Uterus (tissue), 4 donors: ENCODE measurements at places on chromosomes 6 and 20. TPM values are rescaled to one million over a fixed set of nuclear protein-coding genes. Genes with fewer than 3 reads are reported as not detected.
A peak's percentile ranks its signal among the peaks of the same experiment; 100 is the strongest.

DNA sequence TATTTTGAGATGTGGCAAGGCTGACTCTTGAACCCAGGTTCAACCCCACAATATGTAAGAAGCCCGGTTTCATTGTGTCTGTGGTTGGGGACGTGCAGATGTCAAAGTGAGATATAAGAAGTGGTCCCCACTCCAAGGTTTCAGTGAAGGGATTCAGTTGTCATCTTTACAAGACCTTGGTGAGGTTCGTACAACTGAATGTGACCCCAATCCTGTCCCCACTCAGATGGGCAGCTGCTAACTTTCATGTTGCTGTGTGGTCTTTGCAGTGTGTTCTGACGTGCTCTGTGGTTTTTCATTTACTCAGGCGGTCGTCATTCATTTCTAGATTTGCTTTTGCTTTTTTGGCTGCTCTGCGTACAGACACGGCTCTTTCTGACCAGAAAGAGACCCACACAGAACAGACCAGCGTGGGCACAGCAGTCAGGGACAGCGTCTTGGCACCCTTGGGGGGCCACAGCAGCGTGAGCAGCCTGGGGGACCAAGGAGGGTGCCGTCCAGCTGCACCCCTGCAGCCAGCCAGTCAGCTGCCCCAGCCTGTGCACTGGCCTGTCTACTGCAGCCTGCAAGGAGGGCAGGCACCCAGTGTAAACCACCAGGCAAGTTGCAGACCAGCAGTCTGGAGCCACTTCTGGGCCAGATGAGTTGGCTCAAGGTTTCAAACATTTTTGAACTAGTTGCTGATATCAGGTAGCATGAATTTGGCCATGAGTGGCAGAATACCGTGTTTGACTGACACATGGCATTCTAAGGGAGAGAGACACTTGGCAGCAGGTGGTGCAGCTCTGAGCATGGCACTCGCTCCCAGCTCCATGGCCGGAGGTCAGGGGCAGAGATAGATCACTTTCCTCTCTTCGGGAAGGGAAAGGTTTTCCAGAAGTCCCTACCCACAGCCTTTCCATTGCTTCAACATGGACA lies 49.4 kb upstream of the IRF4 start:
- H3K36me3 ChIP-seq: no peaks in the 10 kb centered on the region
- no peak for DNase-seq
- no peaks in the 10 kb centered on the region for H3K4me1 ChIP-seq
- H3K4me3 ChIP-seq: no peak overlapping the region
- H3K27me3 ChIP-seq: no peaks in the 10 kb centered on the region

VIP gene
- total RNA-seq: 1.3 TPM

MOG gene
- not detected for total RNA-seq

SIRPB2 gene
- under 0.01 TPM for total RNA-seq

GRCh38 chr6:108968325-108969316 lies 120.4 kb downstream of the ARMC2 start:
- H3K4me3 ChIP-seq: no peak overlapping the region
- H3K36me3 ChIP-seq: no peaks in the 10 kb centered on the region
- H3K27me3 ChIP-seq: no peaks in the 10 kb centered on the region
- DNase-seq: no peak
- no peak overlapping the region for H3K27ac ChIP-seq

BPI gene
- total RNA-seq: not detected

GRCh38 chr6:112259337-112259675 lies 4.9 kb upstream of the LAMA4 start:
- H3K4me1 ChIP-seq: no peaks in the 10 kb centered on the region
- no peaks in the 10 kb centered on the region for H3K36me3 ChIP-seq
- no peak for DNase-seq
- H3K27ac ChIP-seq: peak overlapping the region; percentile 44

GRCh38 chr6:12393100-12393499 lies 102.9 kb downstream of the EDN1 start:
- H3K4me1 ChIP-seq: no peaks in the 10 kb centered on the region

DNA sequence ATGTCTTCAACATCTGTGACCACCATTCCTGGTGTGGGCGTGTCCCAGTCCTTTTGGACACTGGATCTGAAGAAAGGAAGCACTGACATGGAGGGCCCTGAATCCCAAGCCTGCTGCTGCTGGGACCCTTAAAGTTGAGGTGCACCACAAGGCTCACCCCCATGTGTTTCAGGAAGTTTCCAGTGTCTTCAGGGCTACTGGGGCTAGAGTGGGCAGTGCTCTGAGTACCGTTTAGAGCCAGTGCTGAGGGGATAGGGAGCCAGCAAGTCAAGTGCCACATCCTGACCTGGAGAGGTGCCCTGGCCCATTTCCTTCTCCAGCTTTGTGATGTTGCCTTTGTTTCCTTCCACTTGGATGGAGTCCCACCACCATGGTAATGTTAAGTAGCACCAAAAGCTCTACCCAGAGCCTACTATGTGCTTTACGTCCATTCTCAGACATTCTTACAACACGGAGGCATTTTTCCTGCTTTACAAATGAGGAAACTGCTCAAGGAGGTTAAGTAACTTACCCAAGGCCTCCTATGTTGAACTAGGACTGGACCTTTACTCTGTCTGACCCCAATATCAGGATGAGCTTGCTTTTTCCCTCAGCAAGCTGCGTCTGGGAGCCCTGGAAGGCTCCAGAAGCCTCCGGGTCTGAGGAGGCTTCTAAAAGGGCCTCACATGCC lies 552 bp upstream of the DEF6 start:
- no peak for DNase-seq
- H3K4me1 ChIP-seq: no peaks in the 10 kb centered on the region
- H3K27me3 ChIP-seq: no peaks in the 10 kb centered on the region
- H3K27ac ChIP-seq: peak overlapping the region; percentile 28
- no peaks in the 10 kb centered on the region for H3K36me3 ChIP-seq

- H3K4me1 ChIP-seq: peaks cover 3% of the 10 kb centered on the region
- no peaks in the 10 kb centered on the region for H3K36me3 ChIP-seq
- no peaks in the 10 kb centered on the region for H3K27me3 ChIP-seq
- H3K4me3 ChIP-seq: no peak overlapping the region
- no peak for DNase-seq
Observed at GRCh38 chr20:50136822-50137599, 16.5 kb downstream of the PEDS1 start.

GRCh38 chr20:21808863-21809664 lies 103.6 kb downstream of the PAX1 start:
- H3K4me1 ChIP-seq: no peaks in the 10 kb centered on the region
- no peak for DNase-seq
- H3K4me3 ChIP-seq: no peak overlapping the region
- no peaks in the 10 kb centered on the region for H3K27me3 ChIP-seq
- no peaks in the 10 kb centered on the region for H3K36me3 ChIP-seq
- no peak overlapping the region for H3K27ac ChIP-seq

- no peaks in the 10 kb centered on the region for H3K27me3 ChIP-seq
- H3K4me3 ChIP-seq: no peak overlapping the region
- H3K27ac ChIP-seq: no peak overlapping the region
- H3K36me3 ChIP-seq: no peaks in the 10 kb centered on the region
- H3K4me1 ChIP-seq: peaks cover 11% of the 10 kb centered on the region
Observed at GRCh38 chr6:110319843-110320242, 38.3 kb downstream of the METTL24 start.

DNA sequence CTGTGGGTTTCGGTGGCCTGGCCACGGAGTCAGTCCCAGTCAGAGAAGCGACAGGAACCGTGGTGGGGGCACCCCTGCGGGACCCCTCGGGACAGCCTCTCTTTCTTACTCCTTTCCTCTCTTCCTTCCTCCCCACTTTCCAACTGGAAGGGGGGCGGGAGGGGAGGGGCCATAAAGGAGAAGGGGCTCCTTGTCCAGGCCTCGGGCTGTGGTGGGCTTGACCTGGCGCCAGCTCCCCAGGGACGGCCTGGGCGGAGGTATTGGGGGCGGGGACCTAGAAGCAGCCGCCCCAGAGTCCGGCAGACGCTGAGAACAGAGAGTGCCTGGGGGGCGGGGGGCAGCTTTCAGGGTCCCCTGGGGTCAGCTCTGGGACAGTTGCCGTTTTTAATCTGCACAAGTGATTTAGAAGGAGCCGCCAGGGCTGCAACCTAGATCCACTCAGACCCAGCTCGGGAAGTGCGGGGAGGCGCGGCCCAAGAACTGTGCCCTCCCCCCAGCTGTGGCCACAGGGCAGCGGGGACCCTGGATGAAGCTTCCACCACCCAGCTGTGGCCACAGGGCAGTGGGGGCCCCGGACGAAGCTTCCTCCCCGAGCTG lies 6.4 kb upstream of the ABHD16B start:
- H3K27me3 ChIP-seq: no peaks in the 10 kb centered on the region
- peak; percentile 58 for DNase-seq
- peak overlapping the region; percentile 74 for H3K27ac ChIP-seq
- H3K4me3 ChIP-seq: no peak overlapping the region
- H3K36me3 ChIP-seq: no peaks in the 10 kb centered on the region

DNA sequence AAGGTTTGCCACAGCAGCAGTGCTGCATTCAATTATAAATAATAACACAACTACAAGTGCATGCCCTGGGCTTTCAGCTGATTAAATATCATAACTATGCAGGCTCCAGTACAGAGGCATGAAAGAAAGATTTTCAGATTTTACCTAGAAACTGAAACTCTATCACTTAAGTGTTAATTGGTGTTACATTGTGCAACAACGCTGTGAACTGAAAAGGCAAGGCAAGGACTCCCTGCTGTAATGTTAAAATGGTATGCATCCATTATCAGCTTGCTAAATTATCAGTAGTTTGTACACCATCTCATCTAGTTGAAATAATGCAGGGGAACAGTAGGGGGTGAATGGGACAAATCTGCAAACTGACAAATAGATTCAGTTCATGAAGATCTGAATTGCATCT lies 976.7 kb upstream of the MANEA start:
- H3K27ac ChIP-seq: no peak overlapping the region
- no peaks in the 10 kb centered on the region for H3K36me3 ChIP-seq
- H3K27me3 ChIP-seq: no peaks in the 10 kb centered on the region
- H3K4me1 ChIP-seq: no peaks in the 10 kb centered on the region
- no peak overlapping the region for H3K4me3 ChIP-seq

- H3K36me3 ChIP-seq: no peaks in the 10 kb centered on the region
- no peaks in the 10 kb centered on the region for H3K4me1 ChIP-seq
- DNase-seq: no peak
Observed at GRCh38 chr6:40871424-40871823, 167.6 kb downstream of the UNC5CL start.

LY6G6F gene
- not detected for total RNA-seq

DSP gene
- total RNA-seq: 7.3 TPM

GRCh38 chr20:53621482-53622246 lies 28.0 kb upstream of the ZNF217 start:
- no peaks in the 10 kb centered on the region for H3K27me3 ChIP-seq
- peak; percentile 80 for DNase-seq
- H3K4me1 ChIP-seq: peaks cover 14% of the 10 kb centered on the region
- no peak overlapping the region for H3K4me3 ChIP-seq
- peak overlapping the region; percentile 89 for H3K27ac ChIP-seq

SLA2 gene
- total RNA-seq: 0.88 TPM

- no peaks in the 10 kb centered on the region for H3K36me3 ChIP-seq
- no peak for DNase-seq
- H3K4me3 ChIP-seq: no peak overlapping the region
- H3K27ac ChIP-seq: no peak overlapping the region
- no peaks in the 10 kb centered on the region for H3K27me3 ChIP-seq
Observed at GRCh38 chr6:15796130-15796771, 133.4 kb upstream of the DTNBP1 start.

ATRN gene
- total RNA-seq: 12.6 TPM

LTB gene
- not detected for total RNA-seq

DNA sequence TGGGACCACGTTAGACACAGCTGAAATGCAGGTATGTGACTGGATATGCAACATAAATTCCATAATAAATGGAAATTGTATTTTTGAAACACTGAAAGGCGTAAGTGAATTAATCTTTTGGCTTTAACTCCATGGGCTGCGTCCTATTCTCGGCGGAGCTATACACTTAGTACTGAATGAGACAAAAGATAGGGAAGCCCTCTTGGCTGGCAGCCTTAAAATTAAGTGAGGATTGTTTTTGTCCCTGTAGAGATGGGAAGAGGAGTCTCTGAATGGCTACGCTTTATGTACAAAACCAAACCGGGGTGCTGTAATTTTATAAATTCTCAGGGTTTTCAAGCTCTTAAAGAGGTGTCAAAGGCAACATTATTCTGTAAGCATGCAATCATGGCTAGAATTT lies 429.8 kb downstream of the QKI start:
- no peaks in the 10 kb centered on the region for H3K4me1 ChIP-seq
- no peak overlapping the region for H3K4me3 ChIP-seq
- no peaks in the 10 kb centered on the region for H3K36me3 ChIP-seq

DNA sequence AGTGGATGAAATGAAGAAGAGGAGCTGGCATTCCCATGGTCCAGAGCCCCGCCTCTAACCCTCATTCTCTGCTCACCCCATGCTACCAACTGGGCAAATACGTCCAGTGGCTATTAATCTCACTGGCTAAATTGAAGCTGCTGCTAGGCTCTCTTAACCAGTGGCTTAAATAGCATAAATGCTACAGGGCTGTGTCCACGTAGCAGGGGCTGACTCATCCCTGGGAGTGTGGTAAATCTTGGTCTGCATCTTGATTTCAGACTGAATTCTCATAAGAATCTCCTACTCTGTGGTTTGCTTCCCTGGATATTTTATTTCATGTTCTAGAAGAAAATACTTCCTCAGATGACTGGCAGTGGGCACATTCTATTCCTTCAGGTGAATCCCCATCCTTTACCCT lies 193.1 kb upstream of the ARG1 start:
- H3K27me3 ChIP-seq: no peaks in the 10 kb centered on the region
- no peak for DNase-seq
- H3K4me1 ChIP-seq: no peaks in the 10 kb centered on the region
- no peaks in the 10 kb centered on the region for H3K36me3 ChIP-seq
- no peak overlapping the region for H3K4me3 ChIP-seq
- H3K27ac ChIP-seq: no peak overlapping the region

- H3K27me3 ChIP-seq: no peaks in the 10 kb centered on the region
- no peaks in the 10 kb centered on the region for H3K36me3 ChIP-seq
Observed at GRCh38 chr6:106117579-106117978, 31.4 kb downstream of the PRDM1 start.

- H3K27ac ChIP-seq: no peak overlapping the region
- H3K36me3 ChIP-seq: no peaks in the 10 kb centered on the region
- no peaks in the 10 kb centered on the region for H3K4me1 ChIP-seq
- DNase-seq: no peak
- no peaks in the 10 kb centered on the region for H3K27me3 ChIP-seq
Observed at GRCh38 chr20:62333820-62334595, 31.2 kb downstream of the ADRM1 start.

DNA sequence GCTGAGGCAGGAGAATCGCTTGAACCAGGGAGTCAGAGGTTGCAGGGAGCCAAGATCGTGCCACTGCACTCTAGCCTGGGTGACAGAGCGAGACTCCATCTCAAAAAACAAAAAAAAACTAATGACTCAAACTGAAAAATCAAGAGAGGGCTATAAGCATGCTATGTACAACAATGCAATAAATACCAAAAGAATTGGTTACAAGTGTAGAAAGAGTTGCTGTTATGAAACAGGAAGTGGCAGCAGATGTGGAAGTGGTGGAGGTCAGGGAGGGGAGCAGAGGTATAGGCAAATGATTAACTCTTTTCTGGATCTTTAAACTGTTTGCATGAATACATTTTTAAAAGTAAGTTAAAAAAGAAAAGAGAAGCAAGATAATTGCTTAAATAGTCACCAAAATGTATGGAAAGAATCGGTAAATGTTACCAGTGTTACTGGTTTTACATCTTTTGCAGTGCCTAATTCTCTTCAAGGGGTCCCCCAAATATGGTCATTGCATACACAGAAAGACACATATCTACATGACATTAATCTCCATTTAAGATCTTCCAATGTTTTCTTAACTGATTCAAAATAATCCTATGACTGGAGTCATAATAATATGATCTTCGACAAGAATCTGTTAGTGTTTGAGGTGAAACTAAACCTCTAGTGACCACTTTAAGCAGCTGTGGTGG lies 15.0 kb downstream of the CALHM6 start:
- no peak overlapping the region for H3K27ac ChIP-seq
- H3K4me1 ChIP-seq: no peaks in the 10 kb centered on the region
- no peaks in the 10 kb centered on the region for H3K27me3 ChIP-seq
- no peak overlapping the region for H3K4me3 ChIP-seq
